Suppressor macrophage treated with lipopolysaccharide for 4 hours (primary cell): ENCODE measurements at places on chromosomes 2 and 18.

GRCh38 chr2:117492209-117492851 lies 322.2 kb upstream of the DDX18 start:
- no peak for DNase-seq

DNA sequence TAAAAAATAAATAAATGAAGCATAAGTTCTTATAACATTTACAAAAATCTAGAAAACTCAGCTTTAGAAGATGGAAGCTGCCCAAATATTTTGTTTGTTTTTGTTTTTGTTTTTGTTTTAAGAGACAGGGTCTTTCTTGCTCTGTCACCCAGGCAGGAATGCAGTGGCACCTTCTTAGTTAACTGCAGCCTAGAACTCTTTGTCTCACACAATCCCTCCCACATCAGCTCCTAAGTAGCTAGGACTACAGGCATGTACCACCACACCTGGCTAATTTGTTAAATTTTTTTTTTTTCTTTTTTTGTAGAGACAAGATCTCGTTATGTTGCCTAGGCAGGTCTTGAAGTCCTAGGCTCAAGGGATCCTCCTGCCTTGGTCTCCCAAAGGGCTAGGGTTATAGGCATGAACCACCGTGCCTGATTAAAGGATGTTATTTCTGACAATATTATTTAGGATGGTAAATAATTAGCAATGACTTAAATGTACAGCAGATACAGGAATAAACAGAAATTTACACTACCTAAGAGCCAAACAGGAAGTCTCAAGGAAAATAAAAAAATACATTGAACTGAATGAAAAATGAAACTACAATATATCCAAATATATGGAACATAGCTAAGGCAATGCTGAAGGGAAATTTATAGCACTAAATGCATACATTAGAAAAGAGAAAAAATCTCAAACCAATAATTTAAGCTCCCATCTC lies 17.2 kb downstream of the SESTD1 start:
- DNase-seq = no peak

DNA sequence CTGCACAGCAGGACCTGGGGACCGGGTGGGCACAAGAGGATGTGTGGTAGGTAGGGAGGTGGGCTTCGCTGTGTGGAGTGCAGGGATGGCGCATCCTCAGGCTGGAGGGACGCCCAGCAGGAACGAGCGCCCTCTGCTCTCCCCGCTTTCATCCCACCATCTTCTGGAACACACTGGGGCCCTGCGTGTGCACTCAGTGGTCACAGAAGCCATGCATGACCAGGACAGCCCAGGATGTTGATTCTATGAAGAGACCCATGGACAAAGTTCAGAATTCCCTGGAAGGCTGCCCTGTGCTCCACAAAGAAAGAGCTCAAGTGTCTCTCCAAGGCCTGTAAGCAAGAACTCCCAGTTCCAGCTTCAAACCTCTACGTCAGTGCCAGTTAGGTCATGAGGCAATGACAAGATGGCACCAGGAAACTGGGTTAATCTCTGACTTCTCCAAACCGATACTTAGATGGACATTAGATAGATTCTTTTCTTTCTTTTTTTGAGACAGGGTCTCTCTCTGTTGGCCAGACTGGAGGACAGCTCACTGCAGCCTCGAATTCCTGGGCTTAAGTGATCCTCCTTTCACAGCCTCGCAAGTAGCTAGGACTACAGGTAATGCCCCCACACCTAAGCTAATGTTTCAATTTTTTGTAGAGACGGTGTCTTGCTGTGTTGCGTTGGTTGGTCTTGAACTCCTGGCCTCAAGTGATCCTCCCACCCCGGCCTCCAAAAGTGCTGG lies 3.4 kb downstream of the SLC66A2 start:
- DNase-seq = no peak

GRCh38 chr2:11680182-11680900 lies 10.3 kb upstream of the NTSR2 start:
- no peak for DNase-seq

DNA sequence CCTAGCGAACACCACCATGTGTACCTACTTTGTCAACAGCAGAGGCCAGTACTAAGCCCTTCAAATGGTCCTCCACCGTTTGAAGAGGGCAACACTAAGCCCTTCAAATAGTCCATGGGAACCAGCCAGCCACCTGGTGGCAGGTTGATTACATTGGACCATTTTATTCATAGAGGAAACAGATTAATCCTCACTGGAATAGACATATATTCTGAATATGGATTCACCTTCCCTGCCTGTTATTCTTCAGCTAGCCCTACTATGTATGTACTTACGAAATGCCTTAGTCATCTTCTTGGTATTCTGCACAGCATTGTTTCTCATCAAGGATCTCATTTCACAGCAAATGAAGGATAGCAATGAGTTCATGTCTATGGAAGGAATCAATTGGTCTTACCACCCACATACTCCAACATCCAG lies 10.0 kb upstream of the ZNF396 start:
- no peak for DNase-seq

DNA sequence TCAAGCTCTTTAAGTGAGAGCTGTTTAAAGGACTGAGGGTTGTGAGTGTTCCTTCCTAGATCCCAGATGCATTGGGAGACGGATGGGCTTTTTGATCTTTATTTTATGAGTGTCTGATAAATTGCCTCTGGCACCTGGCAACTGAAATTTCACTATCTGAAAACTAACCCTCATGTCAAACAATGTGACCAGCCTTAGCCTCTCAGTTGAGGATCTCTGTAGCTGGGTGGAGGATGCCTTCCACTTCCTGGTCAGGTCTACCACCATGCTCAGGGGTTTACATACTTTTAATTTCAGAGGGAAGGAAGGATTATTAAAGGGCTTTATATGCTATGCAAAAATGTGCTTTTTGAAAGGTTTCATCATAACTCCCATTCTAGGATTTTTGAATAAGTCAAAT lies 70.5 kb upstream of the NT5C1B start:
- no peak for DNase-seq

- no peak for DNase-seq
Measured at GRCh38 chr2:94759211-94759610, 112.0 kb upstream of the TEKT4 start.

- no peak for DNase-seq
Measured at GRCh38 chr2:198188982-198189381, 384.6 kb downstream of the PLCL1 start.

DNA sequence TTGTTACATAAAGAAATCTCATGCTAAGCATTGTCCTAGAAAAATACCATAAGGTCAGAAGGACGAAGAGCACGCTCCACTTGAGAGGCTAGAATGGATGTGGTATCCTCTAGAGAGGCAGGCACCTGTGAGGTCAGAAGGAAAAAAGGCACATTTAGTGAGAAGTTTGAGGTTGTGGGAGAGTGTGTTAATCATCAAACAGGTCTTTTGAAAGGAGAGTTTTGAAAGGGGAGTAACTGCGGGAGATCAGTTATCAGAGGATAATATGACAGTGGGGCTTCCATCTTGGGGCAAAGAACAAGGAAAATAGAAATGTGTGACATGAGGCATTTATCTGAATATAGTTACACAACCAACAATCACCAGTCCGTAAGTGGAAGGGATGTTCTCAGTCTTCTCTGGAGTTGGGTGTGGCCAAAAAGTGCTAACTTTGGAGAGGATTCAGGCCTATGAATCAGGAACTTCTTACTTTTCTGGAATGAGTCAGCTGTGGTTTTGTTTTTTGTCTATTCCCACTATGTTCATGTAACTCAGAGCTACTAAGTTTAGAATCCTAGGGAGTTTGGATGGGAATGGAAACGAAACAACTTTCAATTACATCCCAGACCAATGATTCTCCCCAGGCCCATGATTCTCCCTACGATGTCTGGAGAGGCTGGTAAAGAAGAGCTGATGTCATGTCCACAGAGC lies 451.4 kb upstream of the ST6GAL2 start:
- DNase-seq = no peak

GRCh38 chr2:30866974-30867373 lies 59.7 kb upstream of the CAPN13 start:
- peak; percentile 81 for DNase-seq
